ENCODE measurements at places on chromosomes 7 and 10. TPM values are rescaled to one million over a fixed set of nuclear protein-coding genes. Genes with fewer than 3 reads are reported as not detected.

The BTBD16 gene
- total RNA-seq = 5.0 TPM

The GJC3 gene
- 0.66 TPM for total RNA-seq

The GHRHR gene
- total RNA-seq = not detected

The CYP2C9 gene
- total RNA-seq = not detected

The WNT8B gene
- total RNA-seq = 0.07 TPM

The PBLD gene
- total RNA-seq = 3.1 TPM

The KCNMA1 gene
- 0.02 TPM for total RNA-seq

The BMPR1A gene
- total RNA-seq = 42.3 TPM

The SPACDR gene
- not detected for total RNA-seq

The SHH gene
- 1.7 TPM for total RNA-seq

The CYP2C19 gene
- not detected for total RNA-seq

The HOXA13 gene
- 0.04 TPM for total RNA-seq

The NAT16 gene
- not detected for total RNA-seq

The DYNC1I1 gene
- total RNA-seq = 0.08 TPM

The ZNF680 gene
- total RNA-seq = 12.4 TPM

The C7orf33 gene
- total RNA-seq = not detected

The BAMBI gene
- 13.2 TPM for total RNA-seq

The NUTM2A gene
- 0.31 TPM for total RNA-seq

The CFAP69 gene
- total RNA-seq = 2.7 TPM

The SMO gene
- 32.3 TPM for total RNA-seq

The UBE3C gene
- 49.8 TPM for total RNA-seq

The ECD gene
- 41.8 TPM for total RNA-seq

The BICC1 gene
- 0.18 TPM for total RNA-seq

The HOXA9 gene
- total RNA-seq = not detected

The GTPBP4 gene
- 101 TPM for total RNA-seq

The LIPK gene
- total RNA-seq = not detected

The EVX1 gene
- total RNA-seq = not detected

The DRGX gene
- total RNA-seq = not detected

The CLRN3 gene
- total RNA-seq = not detected

The STEAP1B gene
- not detected for total RNA-seq

The CHST15 gene
- 1.1 TPM for total RNA-seq

The TRPV5 gene
- total RNA-seq = not detected

The TCF7L2 gene
- total RNA-seq = 3.5 TPM

The COL26A1 gene
- 3.9 TPM for total RNA-seq

The LOXL4 gene
- 8.8 TPM for total RNA-seq

The KAZALD1 gene
- 18.0 TPM for total RNA-seq

The IL2RA gene
- not detected for total RNA-seq

The CYP51A1 gene
- 194 TPM for total RNA-seq

The FAM25C gene
- total RNA-seq = not detected

The ANXA11 gene
- 51.5 TPM for total RNA-seq

The PNLIPRP3 gene
- total RNA-seq = not detected

The CALN1 gene
- total RNA-seq = not detected

The PRSS1 gene
- not detected for total RNA-seq

The ABCC2 gene
- total RNA-seq = 181 TPM

The MYL7 gene
- total RNA-seq = 1.8 TPM

The KIAA1549 gene
- 1.8 TPM for total RNA-seq

The ZNF804B gene
- total RNA-seq = not detected

The SNX10 gene
- total RNA-seq = 26.0 TPM

The MBL2 gene
- 9.2 TPM for total RNA-seq

The INSYN2A gene
- total RNA-seq = not detected

The HGF gene
- not detected for total RNA-seq

The CUBN gene
- total RNA-seq = 0.27 TPM

The CUTC gene
- total RNA-seq = 25.8 TPM

The EPHB6 gene
- total RNA-seq = not detected

The ADAM8 gene
- 0.93 TPM for total RNA-seq

The GPRIN2 gene
- not detected for total RNA-seq

All from HepG2 (cell line).